ENCODE measurements at places on chromosomes 4 and X.

DNA sequence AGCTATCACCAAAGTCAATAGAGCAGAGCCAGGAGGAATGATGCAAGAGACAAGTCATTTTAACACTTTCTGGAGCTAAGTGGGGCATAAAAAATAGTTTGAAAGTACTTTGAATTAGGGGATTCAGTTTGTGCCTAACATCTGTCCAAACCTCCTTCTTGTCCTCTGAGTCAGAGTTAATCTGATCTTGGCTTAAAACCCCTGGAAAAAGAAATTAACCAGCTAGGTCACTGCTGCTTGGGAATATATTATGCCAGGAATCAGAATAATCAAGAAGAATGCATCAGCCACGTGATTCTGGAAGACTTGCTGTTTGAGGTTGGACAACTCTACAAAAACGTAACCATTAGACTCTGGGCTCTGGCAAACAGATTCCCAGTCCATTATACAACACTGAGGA lies 45.3 kb upstream of the EDA2R start:
- H3K4me1 ChIP-seq = no peaks in the 10 kb centered on the region
- H3K27ac ChIP-seq = no peak overlapping the region
- no peak for DNase-seq

- H3K27me3 ChIP-seq = no peaks in the 10 kb centered on the region
- no peak overlapping the region for H3K27ac ChIP-seq
- no peak for DNase-seq
- no peaks in the 10 kb centered on the region for H3K36me3 ChIP-seq
- H3K4me1 ChIP-seq = no peaks in the 10 kb centered on the region
These were observed 29.2 kb downstream of the PRRG1 start for GRCh38 chrX:37378404-37378803.

DNA sequence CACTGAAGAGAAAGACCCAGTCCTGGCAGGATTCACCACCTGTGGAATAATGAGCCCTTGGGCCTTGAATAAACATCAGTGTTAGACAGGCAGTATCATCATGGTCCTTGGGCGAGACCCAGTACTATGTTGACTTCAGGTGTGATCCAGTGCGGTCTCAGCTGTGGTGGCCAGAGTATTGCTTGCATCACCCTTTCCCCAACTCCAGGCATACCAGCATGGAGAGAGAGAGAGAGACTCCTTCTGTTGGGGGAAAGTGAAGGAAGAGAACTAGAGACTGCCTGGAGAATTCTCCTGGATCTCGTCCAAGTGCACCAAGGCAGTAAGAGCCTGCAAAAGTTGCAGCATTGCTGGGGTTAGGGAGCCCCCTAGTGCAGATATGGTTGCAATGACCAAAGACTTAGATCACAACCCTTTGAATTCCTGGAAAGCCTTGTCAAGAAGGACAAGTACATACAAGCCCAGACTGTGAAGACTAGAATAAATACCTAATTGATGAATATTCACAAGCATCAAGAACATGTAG lies 61.1 kb upstream of the VAMP7 start:
- no peak overlapping the region for H3K4me3 ChIP-seq
- H3K36me3 ChIP-seq = no peaks in the 10 kb centered on the region
- H3K27ac ChIP-seq = no peak overlapping the region

- no peaks in the 10 kb centered on the region for H3K27me3 ChIP-seq
- H3K4me3 ChIP-seq = no peak overlapping the region
- H3K4me1 ChIP-seq = no peaks in the 10 kb centered on the region
- H3K36me3 ChIP-seq = peaks cover 4% of the 10 kb centered on the region
These were observed 39.6 kb downstream of the GAB3 start for GRCh38 chrX:154711264-154711663.

- no peak overlapping the region for H3K4me3 ChIP-seq
- no peak overlapping the region for H3K27ac ChIP-seq
- peaks cover 3% of the 10 kb centered on the region for H3K4me1 ChIP-seq
- no peak for DNase-seq
- no peaks in the 10 kb centered on the region for H3K36me3 ChIP-seq
These were observed 14.0 kb downstream of the TIMP1 start for GRCh38 chrX:47596256-47596655.

DNA sequence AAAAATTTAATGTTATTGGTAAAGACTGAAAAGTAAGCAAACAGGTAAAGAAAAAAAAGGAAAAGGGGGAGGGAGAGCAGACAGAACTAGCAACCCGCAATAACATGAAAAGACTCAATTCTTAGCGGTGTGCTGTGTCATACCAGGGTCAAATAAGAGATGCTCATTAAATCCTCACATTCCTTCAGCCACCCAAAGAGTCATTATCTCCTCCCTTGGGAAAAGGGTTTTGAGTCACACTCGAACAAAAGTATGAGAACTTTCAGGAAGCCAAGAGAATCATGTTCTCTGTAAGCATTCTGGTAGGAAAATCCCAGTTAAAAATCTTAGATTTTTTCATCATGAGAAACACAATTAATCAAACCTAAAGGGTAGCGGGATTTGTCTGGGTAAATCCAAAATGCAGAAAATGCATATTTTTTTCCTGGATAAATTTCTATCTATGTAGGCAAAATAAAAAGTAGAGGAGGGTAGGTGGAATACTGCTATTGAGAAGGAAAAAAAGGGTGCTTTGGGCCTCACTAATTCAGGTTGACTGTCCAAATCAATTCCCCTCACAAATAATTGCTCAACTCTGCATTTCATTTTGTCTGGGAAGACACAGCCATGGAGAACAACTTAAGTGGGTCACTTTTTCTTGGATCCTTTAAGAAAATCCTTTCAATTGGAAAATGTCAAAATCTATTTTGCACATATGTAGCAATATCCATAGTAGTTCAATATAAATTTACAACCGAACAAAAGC lies 23.2 kb downstream of the TNIP3 start:
- H3K27me3 ChIP-seq = no peaks in the 10 kb centered on the region
- H3K27ac ChIP-seq = no peak overlapping the region
- H3K36me3 ChIP-seq = no peaks in the 10 kb centered on the region
- H3K4me1 ChIP-seq = no peaks in the 10 kb centered on the region
- DNase-seq = no peak

DNA sequence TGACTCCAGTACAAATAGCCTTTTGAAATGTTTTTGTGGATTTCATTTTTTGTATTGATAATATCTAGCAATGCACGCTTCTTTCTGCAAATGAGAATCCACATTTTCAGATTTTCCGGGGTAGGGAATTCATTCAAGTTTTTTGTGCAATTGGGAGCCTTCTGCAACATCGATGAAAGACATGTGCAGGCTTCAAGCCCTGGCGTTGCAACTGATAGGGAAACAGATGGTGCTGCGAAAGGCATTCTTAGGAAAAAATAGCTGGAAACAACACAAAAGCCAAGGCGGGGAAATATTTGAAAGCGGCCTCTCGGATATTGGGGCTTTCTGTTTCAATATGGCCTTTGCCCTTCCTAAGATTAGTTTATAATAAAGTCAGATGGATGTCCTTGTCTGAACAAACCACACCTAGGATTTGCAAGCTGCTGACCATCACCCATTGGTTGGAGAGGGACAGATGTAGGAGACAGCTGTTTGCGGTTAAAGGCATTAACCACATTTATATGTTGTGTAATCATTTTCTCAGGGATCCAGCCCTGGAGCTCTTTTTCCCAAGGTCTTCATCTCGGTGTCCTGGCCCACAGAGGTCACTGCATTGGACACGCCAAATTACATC lies 136.5 kb downstream of the PRKX start:
- H3K4me1 ChIP-seq = no peaks in the 10 kb centered on the region
- H3K36me3 ChIP-seq = no peaks in the 10 kb centered on the region
- H3K4me3 ChIP-seq = no peak overlapping the region
- H3K27ac ChIP-seq = no peak overlapping the region
- H3K27me3 ChIP-seq = no peaks in the 10 kb centered on the region

GRCh38 chr4:38715050-38715449 lies 51.1 kb downstream of the KLF3 start:
- H3K4me3 ChIP-seq = no peak overlapping the region
- no peaks in the 10 kb centered on the region for H3K36me3 ChIP-seq
- H3K27ac ChIP-seq = no peak overlapping the region

DNA sequence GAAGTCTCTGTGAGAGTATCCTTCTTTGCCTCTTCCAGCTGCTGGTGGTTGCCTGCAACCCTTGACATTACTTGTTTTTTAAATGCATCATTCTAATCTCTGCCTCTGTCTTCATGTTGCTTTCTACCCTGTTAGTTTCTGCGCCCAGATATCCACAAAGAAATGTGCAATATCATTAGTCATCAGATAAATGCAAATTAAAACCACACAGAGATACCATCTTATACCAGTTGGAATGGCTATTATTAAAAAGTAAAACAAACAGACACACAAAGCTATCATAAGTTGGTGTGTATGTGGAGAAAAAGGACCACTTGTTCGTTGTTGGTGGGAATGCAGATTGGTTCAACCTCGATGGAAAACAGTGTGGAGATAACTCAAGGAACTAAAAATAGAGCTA lies 517.4 kb downstream of the FAT4 start:
- H3K4me3 ChIP-seq = no peak overlapping the region
- no peaks in the 10 kb centered on the region for H3K27me3 ChIP-seq
- no peak for DNase-seq
- H3K27ac ChIP-seq = no peak overlapping the region
- H3K4me1 ChIP-seq = no peaks in the 10 kb centered on the region

DNA sequence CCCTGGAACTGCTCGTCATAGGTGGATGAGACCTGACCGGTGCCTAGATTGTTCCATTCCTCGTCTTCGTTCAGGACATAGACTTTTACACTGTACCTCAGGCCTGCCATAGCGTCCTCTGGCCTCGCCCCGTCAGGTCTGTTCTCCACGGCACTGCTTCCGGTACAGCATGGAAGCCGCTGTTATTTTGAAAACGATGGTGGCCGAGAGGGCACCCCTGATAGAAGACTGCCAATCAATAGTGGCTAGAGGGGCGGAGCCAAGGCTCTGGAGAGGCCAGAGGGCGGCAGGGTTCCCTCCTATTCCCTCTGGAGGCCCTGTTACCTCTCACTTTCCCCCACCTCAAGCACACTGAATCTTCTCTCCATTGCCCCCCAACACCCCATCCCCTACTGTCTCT lies at the start of gene PPP4R3C:
PPP4R3C (minus strand) TSS at position 155 of the 400 bp plus-strand sequence; CDS start at position 110, 45 bp downstream.
- no peak within 1 kb of the TSS for H3K4me3 ChIP-seq
- DNase-seq = no peak
- no peak within 1 kb of the TSS for H3K27ac ChIP-seq
- no peaks in the 10 kb centered on the region for H3K27me3 ChIP-seq
- H3K4me1 ChIP-seq = no peaks in the 10 kb centered on the region
- no peaks in the 10 kb centered on the region for H3K36me3 ChIP-seq

- H3K4me3 ChIP-seq = peak overlapping the region; percentile 39
- H3K27me3 ChIP-seq = no peaks in the 10 kb centered on the region
- no peak for DNase-seq
- H3K4me1 ChIP-seq = no peaks in the 10 kb centered on the region
These were observed 804 bp downstream of the OSTC start for GRCh38 chr4:108651014-108651791.

Measured in aorta (tissue), 5 donors.